ENCODE measurements at places on chromosomes 2 and 18.

- DNase-seq = peak; percentile 93
Observed at GRCh38 chr18:58321986-58322385, 278.0 kb downstream of the NEDD4L start.

DNA sequence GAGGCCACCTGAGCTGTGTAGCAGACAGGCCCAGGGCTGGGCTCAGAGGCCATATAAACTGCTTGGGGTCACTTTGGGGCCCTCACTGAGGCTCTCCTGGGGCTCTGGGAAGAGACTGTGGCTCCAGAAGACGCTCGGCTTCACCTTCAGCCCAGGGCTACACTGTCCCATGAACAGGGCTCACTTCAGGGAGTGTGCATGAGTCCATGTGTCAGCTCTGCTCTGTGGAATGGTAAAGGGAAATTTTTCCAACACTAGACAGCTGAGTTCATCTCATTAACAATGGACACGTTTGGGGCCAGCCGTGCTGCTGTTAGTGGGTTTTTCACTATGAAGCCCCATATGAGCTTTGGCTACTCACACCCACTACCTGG is 65.4 kb upstream of the TFCP2L1 start:
- no peak for DNase-seq

GRCh38 chr2:30439296-30439695 is 7.8 kb upstream of the LCLAT1 start:
- DNase-seq = no peak

DNA sequence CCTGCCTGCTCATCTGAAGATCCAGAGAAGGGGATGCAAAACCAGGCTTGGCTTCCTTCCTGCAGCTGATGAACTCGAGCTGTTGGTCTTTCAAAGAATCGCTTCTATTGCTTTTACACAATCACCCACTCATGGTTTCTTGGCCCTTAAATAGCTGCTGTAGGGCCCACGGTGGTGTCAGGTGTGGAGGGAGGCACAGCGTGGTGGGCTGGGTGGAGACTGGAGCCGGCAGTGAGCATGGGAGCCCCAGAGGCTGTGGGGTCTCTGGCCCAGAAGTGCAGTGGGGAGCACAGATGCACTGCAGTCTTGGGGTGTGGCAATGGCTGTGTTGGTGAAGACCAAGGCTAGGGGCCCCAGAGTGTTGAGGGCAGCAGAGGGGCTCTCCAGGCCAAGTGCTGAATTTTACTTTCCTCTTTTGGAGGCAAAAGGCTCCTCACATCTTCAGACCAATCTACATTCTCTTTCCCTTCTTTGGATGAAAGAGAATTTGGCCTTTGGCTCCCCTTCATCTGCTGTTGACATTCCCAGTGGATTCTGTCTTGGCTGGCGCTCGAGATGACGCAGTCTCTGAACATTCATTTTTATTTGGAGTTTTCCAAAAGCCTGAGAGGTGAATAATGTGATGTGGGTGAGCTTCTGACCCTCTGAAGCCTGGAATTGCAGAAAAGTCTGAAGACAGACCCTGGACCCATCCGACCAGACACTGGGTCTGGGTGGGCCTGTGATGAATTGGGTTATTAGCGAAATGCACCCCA is 70.1 kb upstream of the ASB18 start:
- no peak for DNase-seq

DNA sequence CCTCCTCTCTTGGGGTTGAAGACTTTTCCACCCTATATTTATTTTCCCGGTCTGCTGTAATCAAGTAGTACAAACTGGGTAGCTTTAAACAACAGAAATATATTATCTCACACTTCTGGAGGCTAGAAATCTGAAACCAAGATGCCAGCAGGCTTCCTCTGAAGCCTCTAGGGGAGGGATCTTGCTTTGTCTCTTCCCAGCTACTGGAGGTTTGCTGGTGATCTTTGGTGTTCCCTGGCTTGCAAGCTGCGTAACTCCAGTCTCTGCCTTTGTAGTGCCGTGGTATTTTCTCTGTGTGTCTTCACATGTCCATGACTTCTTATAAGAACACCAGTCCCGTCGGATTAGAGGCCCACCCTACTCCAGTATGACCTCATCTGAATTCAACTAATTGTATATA is 44.4 kb downstream of the MYO3B start:
- peak; percentile 2 for DNase-seq

DNA sequence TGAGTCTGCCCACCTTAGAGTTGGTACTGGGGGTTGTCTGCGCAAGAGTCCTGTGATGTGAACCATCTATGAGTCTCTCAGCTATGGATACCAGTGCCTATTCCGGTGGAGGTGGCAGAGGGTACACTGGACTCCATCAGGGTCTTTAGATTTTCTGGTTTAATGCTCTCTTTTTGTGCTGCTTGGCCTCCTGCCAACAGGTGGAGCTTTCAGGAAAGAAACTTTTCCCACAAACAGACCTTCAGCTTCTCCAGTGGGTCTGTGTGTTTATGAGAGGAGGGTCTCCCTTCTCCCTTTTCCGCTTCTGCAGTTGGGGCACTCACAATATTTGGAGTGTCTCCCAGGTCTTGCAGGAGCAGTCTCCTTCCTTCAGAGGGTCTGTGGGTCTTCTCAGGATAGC is 1721.9 kb upstream of the SLC39A10 start:
- no peak for DNase-seq

DNA sequence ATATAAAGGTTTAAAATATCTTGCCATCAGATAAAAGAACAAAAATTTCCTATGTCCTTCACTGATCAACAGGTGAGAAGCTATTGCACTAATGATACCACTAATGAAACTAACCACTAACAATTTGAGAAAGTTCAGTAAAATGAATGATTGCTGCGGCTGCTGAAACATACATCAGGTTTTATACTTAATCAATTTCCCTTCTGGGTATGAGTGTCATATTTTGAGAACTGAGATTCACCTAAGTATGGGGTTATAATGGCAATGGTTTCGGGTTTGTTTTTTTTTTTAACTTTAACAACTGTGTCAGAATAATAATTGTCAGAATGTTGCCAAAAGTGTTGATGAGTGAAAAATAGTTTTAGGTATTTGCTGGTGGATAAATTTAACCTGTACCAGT is 151.3 kb upstream of the SLC39A10 start:
- DNase-seq = no peak

GRCh38 chr18:74288041-74288440 is 3.7 kb downstream of the CYB5A start:
- peak; percentile 69 for DNase-seq

DNA sequence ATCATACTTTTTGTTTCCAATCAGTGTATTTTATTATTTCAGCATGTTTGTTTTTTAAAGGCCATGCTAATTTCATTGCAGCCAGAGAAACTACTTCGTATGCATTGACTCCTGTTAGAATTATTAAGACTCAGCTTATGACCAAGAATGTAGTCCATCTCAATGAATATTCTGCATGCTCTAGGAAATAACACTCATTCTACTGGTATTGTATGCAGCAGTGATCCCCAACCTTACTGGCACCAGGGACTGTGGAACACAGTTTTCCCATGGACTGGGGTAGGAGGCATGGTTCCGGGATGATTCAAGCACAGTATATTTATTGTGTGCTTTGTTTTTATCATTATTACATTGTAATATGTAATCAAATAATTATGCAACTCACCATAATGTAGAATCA is 356.9 kb downstream of the DSEL start:
- DNase-seq = no peak

DNA sequence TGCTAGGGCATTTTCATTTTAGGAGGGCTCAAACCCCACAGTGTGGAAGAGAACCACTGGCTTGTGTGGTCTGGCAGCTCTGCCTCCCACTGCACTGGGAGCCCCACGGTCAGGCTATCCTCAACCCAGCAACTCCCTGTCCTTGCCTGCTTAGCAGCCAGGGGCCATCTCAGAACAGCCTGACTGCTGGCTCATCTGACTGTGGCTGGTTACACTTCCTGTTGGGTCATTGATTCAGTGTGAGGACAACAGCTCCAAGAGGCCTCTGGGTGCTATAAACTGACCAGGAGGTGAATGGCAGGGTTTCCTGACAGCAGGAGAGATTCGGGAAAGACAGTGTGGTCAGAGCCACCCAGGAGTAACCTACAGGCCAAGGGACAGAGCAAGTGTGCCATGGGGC is 40.1 kb downstream of the AMER3 start:
- DNase-seq = no peak

- no peak for DNase-seq
Observed at GRCh38 chr2:236918545-236918944, 167.1 kb upstream of the COPS8 start.

GRCh38 chr2:9554921-9555296 is 721 bp downstream of the ADAM17 start:
- no peak for DNase-seq

All from NCI-H1417 (cell line).